ENCODE measurements at places on chromosomes 3 and 15. TPM values are rescaled to one million over a fixed set of nuclear protein-coding genes. Genes with fewer than 3 reads are reported as not detected.

Gene HESX1
- not detected for total RNA-seq

Gene CHDH
- total RNA-seq: 1.7 TPM

Gene SLC41A3
- 62.9 TPM for total RNA-seq

DNA sequence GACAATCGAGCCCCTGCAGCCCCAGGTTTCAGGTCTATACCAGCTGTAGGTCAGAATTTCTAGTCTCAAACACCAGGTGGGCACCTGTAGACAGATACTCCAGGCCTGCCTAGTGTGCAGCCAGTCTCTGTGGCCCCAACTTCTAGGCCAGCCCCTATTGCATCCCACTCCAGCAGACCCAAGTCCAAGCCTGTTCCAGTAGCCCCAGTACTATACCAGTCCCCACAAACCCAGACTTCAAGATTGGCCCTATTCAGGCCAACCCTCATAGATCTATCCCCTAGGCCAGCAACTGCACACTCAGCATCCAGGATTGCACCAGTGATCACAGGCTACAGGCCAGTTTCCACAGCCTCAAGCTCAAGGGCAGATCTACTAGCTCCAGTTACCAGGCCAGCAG lies 344.0 kb downstream of the PYDC2 start:
- DNase-seq: no peak
- no peak overlapping the region for H3K27ac ChIP-seq
- H3K27me3 ChIP-seq: no peaks in the 10 kb centered on the region
- no peaks in the 10 kb centered on the region for H3K36me3 ChIP-seq
- no peak overlapping the region for H3K4me3 ChIP-seq
- H3K4me1 ChIP-seq: no peaks in the 10 kb centered on the region

GRCh38 chr3:36409862-36410261 lies 29.6 kb downstream of the STAC start:
- H3K36me3 ChIP-seq: no peaks in the 10 kb centered on the region
- H3K4me3 ChIP-seq: no peak overlapping the region
- no peaks in the 10 kb centered on the region for H3K4me1 ChIP-seq
- H3K27me3 ChIP-seq: no peaks in the 10 kb centered on the region
- DNase-seq: no peak
- H3K27ac ChIP-seq: no peak overlapping the region

DNA sequence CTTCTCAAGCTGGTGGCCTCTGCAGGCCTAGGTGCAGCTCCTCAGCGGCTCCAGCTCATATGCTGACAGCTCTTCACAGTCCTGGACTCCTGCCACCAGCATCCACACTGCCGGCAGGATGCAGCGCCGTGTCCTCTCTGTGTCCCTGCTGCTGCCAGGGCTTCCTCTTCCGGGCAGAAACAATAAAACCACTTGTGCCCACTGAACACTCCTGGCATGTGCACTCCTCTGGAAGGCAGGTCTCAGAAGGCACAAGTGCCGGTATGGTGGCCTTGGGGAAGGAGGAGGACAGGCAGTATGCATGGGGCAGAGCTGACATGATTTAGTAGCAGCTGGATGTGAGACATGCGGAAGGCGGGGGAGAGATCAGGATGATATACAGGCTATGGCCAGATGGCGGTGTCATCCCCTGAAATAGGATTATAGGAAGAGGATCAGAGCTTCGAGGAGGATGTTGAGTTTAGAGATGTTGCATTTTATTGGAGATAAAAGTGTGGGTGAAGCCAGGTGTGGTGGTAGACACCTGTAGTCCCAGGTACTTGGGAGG lies 7.5 kb upstream of the MAN2A2 start:
- H3K27ac ChIP-seq: no peak overlapping the region
- no peaks in the 10 kb centered on the region for H3K4me1 ChIP-seq
- no peaks in the 10 kb centered on the region for H3K27me3 ChIP-seq
- no peak for DNase-seq
- H3K36me3 ChIP-seq: no peaks in the 10 kb centered on the region

DNA sequence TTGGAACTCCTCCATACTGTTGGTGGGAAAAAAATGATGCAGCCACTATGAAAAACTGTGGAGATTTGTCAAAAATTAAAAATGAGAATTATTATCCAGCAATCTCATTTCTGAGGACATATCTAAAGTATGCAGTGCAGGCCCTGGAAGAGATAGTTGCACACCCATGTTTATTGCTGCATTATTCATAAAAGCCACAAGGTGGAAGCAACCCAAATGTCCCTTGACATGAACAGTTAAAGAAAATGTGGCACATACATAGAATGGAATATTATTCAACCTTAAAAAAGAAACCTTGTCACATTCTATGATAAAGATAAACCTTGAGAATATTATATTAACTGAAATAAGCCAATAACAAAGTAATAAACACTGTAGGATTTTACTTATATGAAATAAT lies 80.9 kb upstream of the ARHGEF26 start:
- no peak for DNase-seq
- H3K36me3 ChIP-seq: no peaks in the 10 kb centered on the region
- no peak overlapping the region for H3K27ac ChIP-seq
- H3K4me3 ChIP-seq: no peak overlapping the region
- H3K4me1 ChIP-seq: no peaks in the 10 kb centered on the region
- no peaks in the 10 kb centered on the region for H3K27me3 ChIP-seq

Gene TNK2
- 41.5 TPM for total RNA-seq

DNA sequence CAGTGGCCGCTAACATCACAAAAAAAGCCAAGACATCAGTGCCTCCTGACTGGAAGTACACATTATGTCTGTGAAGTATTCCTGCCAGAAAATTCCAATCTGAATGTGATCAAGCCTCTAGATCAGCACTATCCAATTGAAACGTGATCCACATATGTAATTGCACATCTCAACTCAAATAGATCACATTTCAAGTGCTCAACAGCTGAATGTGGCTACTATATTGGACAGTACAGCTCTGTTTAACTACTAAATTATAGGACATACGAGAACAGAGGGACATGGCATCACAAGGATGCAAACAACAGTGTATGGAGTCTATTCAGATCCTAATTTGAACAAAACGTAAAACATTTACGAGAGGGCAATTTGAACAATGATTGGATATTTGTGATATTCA lies 542 bp upstream of the UBAP1L start:
- no peak overlapping the region for H3K4me3 ChIP-seq
- no peaks in the 10 kb centered on the region for H3K36me3 ChIP-seq
- no peak overlapping the region for H3K27ac ChIP-seq
- no peaks in the 10 kb centered on the region for H3K4me1 ChIP-seq
- DNase-seq: no peak
- no peaks in the 10 kb centered on the region for H3K27me3 ChIP-seq

GRCh38 chr15:49059491-49059890 lies 13.2 kb upstream of the SECISBP2L start:
- no peak overlapping the region for H3K27ac ChIP-seq
- H3K27me3 ChIP-seq: no peaks in the 10 kb centered on the region
- H3K4me3 ChIP-seq: no peak overlapping the region
- DNase-seq: no peak
- no peaks in the 10 kb centered on the region for H3K4me1 ChIP-seq

DNA sequence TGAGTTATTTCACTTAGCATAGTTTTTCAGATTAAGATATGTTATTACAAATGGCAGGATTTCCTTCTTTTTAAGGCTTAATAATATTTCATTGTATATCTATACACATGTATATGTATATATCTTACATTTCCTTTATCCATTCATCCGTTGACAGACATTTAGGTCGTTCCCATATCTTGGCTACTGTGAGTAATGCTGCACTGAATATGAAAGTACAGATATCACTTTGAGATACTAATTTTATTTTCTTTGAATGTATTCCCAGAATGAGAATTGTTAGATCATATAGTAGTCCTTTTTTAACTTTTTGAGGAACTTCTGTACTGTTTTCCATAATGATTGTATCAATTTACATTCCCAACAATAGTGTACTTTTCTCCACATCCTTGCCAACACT lies 270.4 kb downstream of the NAALADL2 start:
- no peak for DNase-seq
- H3K4me1 ChIP-seq: no peaks in the 10 kb centered on the region
- H3K4me3 ChIP-seq: no peak overlapping the region
- H3K27ac ChIP-seq: no peak overlapping the region

Gene SLC28A1
- total RNA-seq: not detected

Gene GPR149
- total RNA-seq: not detected

Gene LSAMP
- total RNA-seq: 3.9 TPM

Measured in vagina (tissue), 2 donors.